CD4-positive, alpha-beta T cell treated with Interferon alpha-2 for 1 hour (primary cell): ENCODE measurements at places on chromosomes 7 and 10.

GRCh38 chr7:129845972-129846327 lies 106.8 kb downstream of the UBE2H start:
- no peak for DNase-seq

DNA sequence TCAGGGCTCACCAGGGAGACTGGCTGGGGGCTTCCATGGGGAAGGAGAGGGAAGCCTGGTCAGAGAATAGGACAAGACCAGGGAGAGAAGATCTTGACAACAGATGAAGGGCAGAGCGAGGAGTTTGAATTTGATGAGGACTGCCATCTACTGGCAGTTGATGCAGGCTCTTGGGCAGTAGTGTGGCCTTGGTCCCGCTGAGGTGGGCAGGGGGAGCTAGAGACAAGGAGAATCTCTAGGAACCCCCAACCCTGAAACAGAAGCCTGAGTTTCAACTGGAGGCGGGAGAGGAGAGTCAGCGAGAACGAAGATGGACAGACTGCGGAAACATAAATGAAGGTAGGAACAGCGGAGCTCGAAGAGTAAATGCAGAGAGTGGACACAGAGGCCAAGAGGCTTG lies 81.0 kb downstream of the PPP1R3C start:
- DNase-seq: no peak

- DNase-seq: peak; percentile 29
Observed at GRCh38 chr7:56105508-56105907, 768 bp downstream of the CHCHD2 start.

DNA sequence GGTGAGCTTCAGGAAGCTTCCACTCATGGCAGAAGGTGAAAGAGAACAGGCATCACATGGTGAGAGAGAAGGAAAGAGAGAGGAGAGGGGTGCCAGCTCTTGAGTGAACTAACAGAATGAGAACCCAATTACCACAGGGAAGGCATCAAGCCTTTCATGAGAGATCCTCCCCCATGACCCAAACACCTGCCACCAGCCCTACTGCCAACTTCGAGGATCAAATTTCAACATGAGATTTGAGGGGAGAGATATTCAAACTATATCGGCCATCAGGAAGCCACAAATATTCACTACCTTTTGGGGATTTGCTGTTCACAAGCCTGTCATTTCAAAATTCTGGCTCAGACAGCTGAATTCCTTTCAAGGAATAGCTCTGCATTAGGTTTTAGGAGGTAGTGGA lies 39.9 kb upstream of the SMNDC1 start:
- DNase-seq: no peak

DNA sequence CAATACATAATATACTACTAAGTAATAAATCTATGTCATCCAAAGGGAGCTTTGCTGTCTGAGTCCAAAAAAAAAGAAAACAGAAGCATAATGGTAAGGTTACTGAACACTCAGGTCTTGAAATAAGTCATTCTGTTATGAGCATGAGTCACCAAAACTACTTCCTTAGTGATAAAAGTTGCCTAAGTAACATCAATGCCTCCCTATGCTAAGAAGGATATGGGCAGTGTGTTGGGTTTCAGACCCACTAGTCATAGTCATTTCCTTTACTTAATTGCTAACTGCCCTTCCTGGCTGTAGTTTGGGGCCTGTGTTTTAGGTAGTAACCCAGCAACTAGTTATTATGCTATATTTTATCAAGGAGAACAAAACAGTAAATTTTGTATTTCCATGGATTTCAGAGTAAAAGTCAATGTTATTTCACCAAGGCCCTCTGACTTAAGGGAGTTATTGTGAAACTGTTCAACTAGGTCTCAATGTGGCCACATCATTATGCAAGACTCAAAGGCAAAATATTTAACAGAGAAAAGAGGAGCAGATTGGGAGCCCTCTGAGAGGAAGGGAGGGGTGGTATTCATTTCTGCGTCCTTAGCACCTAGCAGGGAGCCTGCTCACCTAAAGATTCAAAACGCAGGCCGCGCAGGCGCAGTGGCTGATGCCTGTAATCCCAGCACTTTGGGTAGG lies 11.7 kb upstream of the VIM start:
- peak; percentile 73 for DNase-seq

DNA sequence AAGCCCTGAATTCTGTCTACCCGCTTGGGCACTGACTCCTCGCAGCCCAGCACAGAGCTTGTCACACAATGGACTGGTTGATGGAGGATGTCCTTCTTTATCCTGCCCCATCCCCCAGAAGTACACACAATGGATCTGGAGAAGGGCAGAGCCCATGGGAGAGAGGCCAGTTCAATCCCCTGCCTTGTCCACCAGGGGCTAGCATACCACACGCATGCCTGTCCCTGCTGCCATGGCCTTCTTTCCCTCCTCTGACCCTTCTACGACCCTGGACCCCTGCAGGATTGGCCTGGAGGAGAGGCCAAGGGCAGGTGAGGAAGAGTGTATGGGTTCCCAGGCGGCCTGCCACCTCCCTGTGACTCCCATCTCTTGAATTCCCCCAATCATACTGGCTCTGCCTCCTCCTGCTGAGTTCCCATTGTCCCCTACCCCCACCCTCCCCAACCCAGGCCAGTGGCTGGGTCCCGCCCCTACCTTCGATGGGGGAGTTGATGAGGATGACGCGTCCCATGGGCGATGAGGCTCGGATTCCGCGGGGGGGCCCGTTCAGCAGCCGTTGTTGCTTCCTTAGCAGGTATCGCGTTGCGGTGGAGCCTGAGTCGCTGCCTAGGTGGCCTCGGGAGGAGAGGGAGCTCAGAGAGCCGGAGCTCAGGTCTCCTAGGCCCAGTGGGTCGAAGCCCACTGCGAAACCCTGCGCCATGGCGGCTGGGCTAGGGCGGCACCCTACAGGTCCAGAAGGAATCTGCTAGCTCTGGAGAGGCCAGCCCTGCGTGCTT lies 1.2 kb downstream of the PDZD7 start:
- DNase-seq: no peak

GRCh38 chr10:21649454-21649872 lies 115.4 kb downstream of the MLLT10 start:
- DNase-seq: no peak

GRCh38 chr7:146652176-146652575 lies 535.6 kb downstream of the CNTNAP2 start:
- DNase-seq: no peak
